ENCODE measurements at places on chromosomes 5 and 9. TPM values are rescaled to one million over a fixed set of nuclear protein-coding genes. Genes with fewer than 3 reads are reported as not detected.

INSL6 gene
- polyA plus RNA-seq: not detected

EDIL3 gene
- 9.7 TPM for polyA plus RNA-seq

RNF224 gene
- 0.61 TPM for polyA plus RNA-seq

FOXD4L4 gene
- polyA plus RNA-seq: 0.07 TPM

IRX4 gene
- polyA plus RNA-seq: 0.31 TPM

IFNA21 gene
- polyA plus RNA-seq: not detected

FOXI1 gene
- polyA plus RNA-seq: 0.49 TPM

LHX2 gene
- polyA plus RNA-seq: not detected

CCDC192 gene
- polyA plus RNA-seq: not detected

KCNMB1 gene
- 0.76 TPM for polyA plus RNA-seq

PCDHGA3 gene
- 0.87 TPM for polyA plus RNA-seq

CCDC183 gene
- 9.2 TPM for polyA plus RNA-seq

TMC1 gene
- not detected for polyA plus RNA-seq

DEPDC1B gene
- polyA plus RNA-seq: 0.31 TPM

SPATA24 gene
- 4.6 TPM for polyA plus RNA-seq

CCL28 gene
- polyA plus RNA-seq: 6.5 TPM

PCDHB13 gene
- 1.2 TPM for polyA plus RNA-seq

HTR4 gene
- not detected for polyA plus RNA-seq

COL23A1 gene
- polyA plus RNA-seq: 0.30 TPM

CMYA5 gene
- polyA plus RNA-seq: 0.49 TPM

MELK gene
- polyA plus RNA-seq: 0.14 TPM

SH2D3C gene
- 7.1 TPM for polyA plus RNA-seq

ARL10 gene
- polyA plus RNA-seq: 3.0 TPM

CSF1R gene
- polyA plus RNA-seq: 1.9 TPM

CCNJL gene
- 0.16 TPM for polyA plus RNA-seq

GFRA3 gene
- 0.47 TPM for polyA plus RNA-seq

CARTPT gene
- polyA plus RNA-seq: 0.82 TPM

LMX1B gene
- 0.30 TPM for polyA plus RNA-seq

PCDHGA8 gene
- 0.12 TPM for polyA plus RNA-seq

PCDHB14 gene
- 2.8 TPM for polyA plus RNA-seq

FOXD4 gene
- 0.68 TPM for polyA plus RNA-seq

PTPN3 gene
- polyA plus RNA-seq: 8.0 TPM

LPAR1 gene
- 5.5 TPM for polyA plus RNA-seq

NMUR2 gene
- 0.02 TPM for polyA plus RNA-seq

HABP4 gene
- 7.1 TPM for polyA plus RNA-seq

TRIM52 gene
- polyA plus RNA-seq: 12.8 TPM

GRIN1 gene
- 0.53 TPM for polyA plus RNA-seq

TMEM8B gene
- 11.1 TPM for polyA plus RNA-seq

NTNG2 gene
- polyA plus RNA-seq: 1.1 TPM

CDH12 gene
- not detected for polyA plus RNA-seq

FST gene
- polyA plus RNA-seq: 0.65 TPM

FAM221B gene
- polyA plus RNA-seq: not detected

IL9 gene
- polyA plus RNA-seq: not detected

PAXX gene
- polyA plus RNA-seq: 222 TPM

IDNK gene
- 11.9 TPM for polyA plus RNA-seq

IFNA13 gene
- polyA plus RNA-seq: not detected
